A549 (cell line): ENCODE measurements at places on chromosomes 16 and 17. TPM values are rescaled to one million over a fixed set of nuclear protein-coding genes. Genes with fewer than 3 reads are reported as not detected.

NOS2 gene
- polyA plus RNA-seq, result 0.13 to 0.18 TPM (median 0.17 TPM) in 3 replicates

GAS2L2 gene
- 0.09 to 0.15 TPM (median 0.13 TPM) in 3 replicates for polyA plus RNA-seq

KIFC3 gene
- polyA plus RNA-seq, result 171 to 180 TPM (median 178 TPM) in 3 replicates

GRCh38 chr17:45077643-45078042, 16.5 kb downstream of the NMT1 start:
- no peak for DNase-seq

CNGB1 gene
- 0.15 to 0.23 TPM (median 0.21 TPM) in 3 replicates for polyA plus RNA-seq

- peak; percentile 68 for DNase-seq
Observed at GRCh38 chr16:66588981-66589713, 9.9 kb downstream of the CMTM2 start.

DNA sequence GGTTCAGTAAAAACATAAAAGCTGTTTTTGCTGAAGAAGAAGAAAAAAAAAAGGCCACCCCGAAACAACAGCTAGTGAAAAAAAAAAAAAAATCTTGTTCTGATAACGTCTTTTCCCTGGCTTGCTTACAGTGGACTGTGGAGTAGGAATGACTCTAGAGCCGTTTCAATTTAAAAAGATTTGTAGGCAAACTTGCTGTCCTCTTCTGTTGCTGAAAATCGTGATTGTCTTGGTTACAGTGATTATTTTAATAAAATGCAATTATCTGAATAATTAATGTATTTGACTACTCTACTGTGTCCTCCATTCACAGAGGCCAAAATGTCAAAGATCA, 190.6 kb upstream of the TBX2 start:
- DNase-seq, result no peak

HBA2 gene
- polyA plus RNA-seq, result 0.23 to 0.68 TPM in 2 of 3 replicates, not detected in the other

PLXDC1 gene
- polyA plus RNA-seq, result 0.22 to 0.54 TPM (median 0.31 TPM) in 3 replicates

- DNase-seq, result no peak
Observed at GRCh38 chr17:79216391-79216790, 141.8 kb downstream of the ENGASE start.

DNA sequence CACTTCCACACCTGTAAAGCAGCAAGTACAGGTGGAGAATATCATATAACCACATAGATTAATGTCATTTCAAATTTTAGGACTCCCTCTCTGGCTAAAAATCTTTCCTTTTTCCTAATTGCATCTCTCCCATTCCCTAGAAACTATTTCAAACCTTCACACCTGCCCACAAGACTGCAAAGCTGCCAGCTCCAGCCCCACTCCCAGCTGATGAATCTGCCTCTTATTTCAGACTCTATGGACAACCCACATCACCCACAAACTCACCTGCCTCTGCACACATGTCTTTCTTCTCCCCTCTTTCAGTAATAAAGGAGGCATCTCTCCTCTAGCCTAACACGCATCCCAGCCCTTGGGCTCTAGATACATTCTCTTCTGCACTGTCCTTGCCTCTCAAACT, 315.1 kb downstream of the GRIN2A start:
- DNase-seq, result no peak

GRCh38 chr16:72908362-72909167, 139.4 kb downstream of the ZFHX3 start:
- DNase-seq, result no peak

DNA sequence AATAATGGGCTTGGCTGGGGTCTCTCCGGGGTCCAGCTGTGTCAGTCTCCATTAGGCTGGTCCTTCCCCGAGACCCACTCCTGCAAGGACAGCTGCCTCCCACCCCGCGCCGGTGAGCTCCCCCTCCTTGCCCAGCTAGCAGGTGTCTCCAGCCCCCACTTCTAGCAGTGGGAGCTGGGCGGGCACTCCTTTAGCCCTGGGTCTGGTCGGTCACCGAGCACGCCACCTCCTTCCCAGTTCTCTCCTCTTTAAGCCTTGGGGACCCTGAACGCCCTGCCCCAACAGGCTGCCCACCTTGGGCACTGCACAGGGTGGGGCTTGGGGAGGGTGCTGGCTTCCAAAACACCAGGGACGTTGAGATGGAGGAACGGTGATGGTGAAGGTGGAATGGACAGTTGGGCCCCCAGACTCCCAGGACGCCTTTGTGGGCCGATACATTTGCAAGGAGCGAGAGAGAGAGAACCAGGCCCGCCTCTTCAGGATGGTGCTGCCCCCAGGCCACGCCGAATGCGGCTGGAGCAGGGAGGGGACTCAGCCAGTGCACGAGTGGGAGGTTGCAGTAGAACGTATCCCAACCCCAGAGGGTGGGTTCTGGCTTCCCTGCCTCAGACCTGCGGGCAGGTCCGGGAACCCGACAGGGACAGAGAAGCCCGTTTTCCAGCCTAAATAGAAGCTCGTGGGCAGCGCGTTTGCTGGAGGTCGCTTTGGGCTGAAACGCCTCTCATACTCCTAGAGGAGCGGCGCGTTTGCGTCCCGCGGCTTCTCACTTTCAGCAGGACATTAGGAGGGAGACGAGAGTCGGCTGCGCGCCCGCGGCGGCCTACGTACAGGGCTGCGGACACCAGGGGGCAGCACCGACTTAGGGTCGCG, 10.7 kb downstream of the TBX2 start:
- DNase-seq, result no peak

ADAD2 gene
- not detected in 3 replicates for polyA plus RNA-seq

DNA sequence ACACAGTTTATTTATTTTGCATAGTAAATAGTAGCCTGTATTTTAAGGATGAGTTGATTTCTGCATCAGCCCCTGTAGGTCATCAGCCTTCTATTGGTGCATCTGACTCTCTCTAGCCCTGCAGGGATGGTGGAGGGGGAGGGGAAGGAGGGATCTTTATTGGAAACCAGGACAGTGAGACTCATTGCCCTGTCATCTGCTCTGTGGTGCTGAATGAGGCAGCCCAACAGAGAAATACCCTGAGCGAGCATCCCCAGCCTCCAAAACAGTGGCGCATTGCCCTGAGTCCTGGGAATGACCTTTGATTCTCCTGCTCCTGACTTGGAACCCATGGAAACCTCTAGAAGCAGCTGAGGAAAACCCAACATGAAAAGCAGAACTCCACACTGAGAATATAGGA, 45.5 kb upstream of the STH start:
- DNase-seq, result no peak

DNA sequence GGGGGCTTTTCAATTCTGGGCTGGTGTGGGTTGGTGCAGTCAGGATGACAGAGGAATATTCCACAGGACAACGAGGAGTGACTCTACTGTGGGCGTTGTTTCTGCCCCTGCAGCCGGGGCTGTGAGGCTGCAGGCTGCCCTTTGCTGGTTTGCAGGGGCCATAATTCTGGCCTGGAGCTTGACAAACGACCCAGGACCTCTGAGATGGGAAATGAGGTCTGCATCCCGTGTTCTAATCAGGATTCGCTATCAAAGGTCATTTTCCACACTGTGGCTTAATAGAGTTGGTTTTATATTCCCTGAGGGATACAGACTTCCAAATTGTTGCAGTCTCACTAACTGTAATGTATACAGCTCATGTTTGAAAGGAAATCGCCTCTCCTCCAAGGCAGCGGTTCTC, 180.9 kb downstream of the RPTOR start:
- DNase-seq, result no peak

GRCh38 chr17:80996422-80997305, 5.0 kb downstream of the CHMP6 start:
- DNase-seq, result no peak

GRCh38 chr17:62870552-62870971, 62.4 kb upstream of the MARCHF10 start:
- DNase-seq, result no peak

- DNase-seq, result peak; percentile 64
Observed at GRCh38 chr16:63361032-63361624, 1324.9 kb upstream of the CDH8 start.

DNA sequence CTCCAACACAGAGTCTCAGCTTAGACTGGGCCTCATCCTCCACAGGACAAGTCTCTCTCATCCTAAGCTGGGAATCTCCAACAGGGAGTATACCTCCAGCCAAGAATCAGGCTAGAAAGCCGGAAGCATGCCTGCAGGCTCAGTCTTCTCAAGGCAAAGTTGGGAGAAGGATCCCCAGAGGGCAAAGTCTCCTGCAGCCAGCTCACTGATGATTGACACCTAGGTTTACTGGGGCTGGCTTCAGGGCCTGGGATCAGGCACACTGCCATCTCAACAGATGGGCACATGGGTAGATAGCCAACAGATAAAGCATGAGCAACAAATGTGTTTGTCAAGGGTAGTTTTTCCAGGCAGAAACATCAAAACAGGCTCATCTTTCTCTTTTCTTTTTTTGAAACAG, 56.1 kb upstream of the TOX3 start:
- DNase-seq, result no peak

- DNase-seq, result no peak
Observed at GRCh38 chr16:30969246-30969842, 11.8 kb downstream of the SETD1A start.

DNA sequence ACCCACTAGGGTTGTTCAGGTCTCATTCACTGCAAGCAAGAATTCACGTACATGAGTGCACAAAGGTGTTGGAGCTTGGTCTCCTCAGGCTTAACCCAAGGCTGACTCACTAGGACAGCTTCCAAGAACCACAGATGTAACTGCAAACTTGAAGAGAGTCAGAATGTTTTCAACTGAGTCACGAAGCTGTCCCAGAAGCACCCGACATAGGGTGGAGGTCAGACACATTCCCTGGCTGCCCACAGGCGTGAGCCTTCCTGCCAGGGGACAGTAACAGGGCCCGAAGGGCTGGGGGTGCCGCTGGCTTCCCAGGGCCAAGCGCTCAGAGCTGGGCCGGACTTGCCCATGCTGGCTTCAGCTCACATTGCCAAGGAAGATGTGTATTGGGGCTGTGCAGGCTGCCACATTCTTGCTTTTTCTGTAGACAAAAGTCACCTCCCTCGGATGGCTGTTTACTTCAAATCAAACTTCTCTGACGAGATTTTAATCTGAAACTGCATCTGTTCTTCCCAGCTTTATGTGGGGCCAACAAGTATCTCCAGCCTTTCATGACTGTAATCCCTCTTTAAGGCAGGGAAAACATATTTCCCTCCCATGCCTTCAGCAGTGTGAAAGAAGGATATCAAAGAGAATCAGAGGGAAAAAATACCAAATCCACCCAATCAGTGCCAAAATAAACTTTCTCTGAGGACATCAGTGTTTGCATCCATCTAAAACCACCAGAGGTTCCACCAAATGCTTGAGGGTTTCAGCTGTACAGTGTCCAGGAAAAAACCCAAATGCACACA, 14.3 kb downstream of the CMTM3 start:
- DNase-seq, result peak; percentile 26

FOXC2 gene
- 0.28 to 0.46 TPM (median 0.42 TPM) in 3 replicates for polyA plus RNA-seq

DNA sequence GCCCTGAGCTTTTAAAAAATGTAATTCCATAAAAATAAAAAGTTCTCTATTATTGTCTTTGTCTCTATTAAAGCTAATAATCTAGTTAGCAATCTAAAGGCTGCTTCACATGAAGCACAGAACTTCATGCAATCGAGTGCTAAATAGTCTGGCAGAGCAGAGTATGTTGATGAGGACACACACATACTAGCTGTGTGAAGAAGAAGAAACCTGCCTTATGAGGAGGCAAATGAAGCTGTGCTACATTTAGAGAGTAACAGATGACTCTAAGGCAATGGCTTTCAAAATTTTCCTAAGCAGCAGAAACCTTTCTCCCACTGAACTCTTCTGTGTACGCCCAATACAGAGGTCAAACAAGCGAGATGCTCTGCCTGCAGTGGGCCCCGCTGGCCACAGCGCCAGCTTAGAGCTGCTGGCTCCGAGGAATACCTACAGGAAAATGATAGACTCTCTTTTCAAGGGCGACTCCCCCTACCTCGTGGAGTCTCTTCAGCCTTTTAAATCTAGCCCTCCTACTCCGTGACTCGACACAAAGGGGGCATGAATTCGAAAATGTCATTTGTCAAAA, 39.2 kb downstream of the GNA13 start:
- DNase-seq, result no peak

DNA sequence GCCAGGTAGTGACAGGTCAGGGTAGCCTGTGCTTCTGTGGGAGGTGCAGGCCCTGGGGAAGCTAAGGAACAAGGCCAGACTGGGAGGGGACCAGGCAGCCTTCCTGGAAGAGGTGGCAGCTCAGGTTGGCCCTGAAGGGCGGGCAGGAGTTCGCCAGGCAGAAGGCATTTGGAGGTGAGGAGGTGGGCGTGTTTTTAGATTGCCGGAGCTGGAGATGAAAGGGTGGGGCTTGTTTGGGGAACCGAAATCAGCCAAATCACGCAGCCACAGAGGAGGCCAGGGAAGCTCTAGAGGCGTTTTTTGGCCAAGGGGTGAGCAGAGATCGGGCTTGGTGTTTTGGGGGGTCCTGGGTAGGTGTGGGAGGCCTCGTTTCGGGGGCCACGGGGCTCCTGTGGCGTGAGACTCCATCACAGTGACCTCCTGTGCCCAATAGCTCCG, 7.6 kb downstream of the ADCY7 start:
- no peak for DNase-seq

C17orf67 gene
- 2.4 to 2.8 TPM (median 2.6 TPM) in 3 replicates for polyA plus RNA-seq

SGCA gene
- 1.5 to 3.4 TPM (median 1.9 TPM) in 3 replicates for polyA plus RNA-seq

DNA sequence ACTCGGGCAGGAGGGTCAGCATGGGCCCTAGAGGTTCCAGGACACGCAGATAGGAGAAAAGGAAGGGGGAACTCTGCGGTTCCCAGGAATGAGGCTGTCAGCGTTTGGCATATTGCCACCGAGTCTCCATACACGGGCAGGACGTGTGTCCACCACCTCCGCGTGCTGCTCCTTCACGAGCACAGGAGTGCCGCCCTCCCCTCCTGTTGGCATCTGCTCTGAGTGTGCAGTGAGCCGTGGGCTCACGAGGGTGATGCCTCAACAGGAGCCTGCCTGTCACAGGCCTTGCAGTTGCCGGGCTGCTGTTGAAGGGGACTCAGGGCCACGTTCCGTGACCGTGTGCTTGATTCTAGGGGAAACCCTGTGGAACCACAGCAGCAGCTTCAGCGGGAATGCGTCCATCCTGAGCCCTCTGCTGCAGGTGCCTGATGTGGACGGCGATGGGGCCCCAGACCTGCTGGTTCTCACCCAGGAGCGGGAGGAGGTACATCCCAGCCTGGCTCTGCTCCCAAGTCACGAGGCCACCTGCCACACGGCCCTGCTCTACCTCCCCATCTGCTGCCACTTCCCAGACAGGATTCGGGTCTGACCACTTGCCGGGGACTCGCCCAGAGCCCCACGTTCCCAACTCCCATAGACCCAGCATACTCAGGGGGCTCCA, 14.6 kb downstream of the RGS11 start:
- no peak for DNase-seq

DNA sequence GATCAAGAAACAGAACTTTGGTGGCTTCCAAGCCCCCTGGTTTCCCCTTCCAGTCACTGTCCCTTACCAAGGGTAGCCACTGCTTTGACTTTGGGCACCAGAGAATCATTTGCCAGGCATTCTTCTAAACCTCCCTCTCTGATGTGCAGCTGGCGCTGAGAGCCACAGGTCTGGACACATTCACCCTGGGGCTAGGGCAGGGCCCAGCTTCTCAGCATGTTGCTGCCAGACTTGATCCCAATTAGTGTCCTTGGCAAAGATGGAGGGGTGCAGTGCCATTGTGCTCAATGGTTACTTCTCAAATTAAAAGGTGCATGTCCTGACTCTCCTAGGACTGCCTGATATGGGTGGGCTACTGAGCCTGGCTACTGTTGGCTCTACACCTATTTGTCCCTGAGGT, 7.6 kb upstream of the SLC47A2 start:
- DNase-seq, result no peak

ZNF500 gene
- 5.2 to 6.7 TPM (median 6.4 TPM) in 3 replicates for polyA plus RNA-seq
